ENCODE measurements at places on chromosomes 7 and 10. TPM values are rescaled to one million over a fixed set of nuclear protein-coding genes. Genes with fewer than 3 reads are reported as not detected.

Gene KCNH2
- 11.5 TPM for total RNA-seq

Gene RET
- not detected for total RNA-seq

Gene CXCL12
- total RNA-seq, result not detected

Gene INA
- 26.6 TPM for total RNA-seq

Gene RAPGEF5
- total RNA-seq, result 3.6 TPM

Gene GPR85
- total RNA-seq, result not detected

- DNase-seq, result no peak
Measured at GRCh38 chr10:14617852-14618251, 156.8 kb downstream of the FAM107B start.

DNA sequence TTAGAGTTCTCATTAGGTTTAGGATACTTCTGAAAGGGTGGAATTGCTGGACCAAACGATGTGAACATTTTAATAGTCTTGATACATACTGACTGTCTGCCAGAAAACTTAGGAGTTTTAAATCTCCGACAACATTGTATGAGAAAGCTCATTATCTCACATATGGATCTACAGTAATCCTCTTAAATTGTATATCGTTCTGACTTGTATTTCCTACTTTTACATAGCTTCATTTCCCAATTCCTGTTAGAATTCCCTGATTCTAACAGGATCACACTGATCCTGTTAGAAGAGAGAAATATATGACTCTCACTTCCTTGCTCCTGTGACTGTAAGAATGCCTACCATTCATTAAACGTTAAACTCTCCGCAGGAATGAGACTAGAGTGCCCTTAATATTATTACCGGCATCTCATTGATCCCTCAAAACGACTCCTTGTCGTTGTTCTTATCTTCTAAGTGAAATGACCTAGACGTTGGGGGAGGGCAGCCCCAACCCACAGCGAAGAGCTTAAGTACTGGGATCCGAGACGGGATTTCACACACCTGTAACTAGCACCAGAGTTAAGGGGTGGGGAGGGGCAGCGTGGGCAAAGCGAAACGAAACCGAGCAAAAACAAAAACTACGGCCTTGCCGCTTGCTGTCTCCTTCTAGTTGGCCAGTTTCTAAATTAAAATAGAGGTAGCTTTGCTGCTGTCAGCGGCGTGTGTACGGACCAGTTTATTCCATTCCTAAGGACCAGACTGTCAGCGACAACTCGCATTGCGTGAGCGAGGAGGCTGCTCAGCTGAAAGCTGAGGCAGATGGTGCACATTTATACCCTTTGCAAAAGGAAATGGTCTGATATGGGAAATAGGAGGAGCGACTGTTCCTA is 678 bp upstream of the TMEM106B start:
- DNase-seq, result no peak

DNA sequence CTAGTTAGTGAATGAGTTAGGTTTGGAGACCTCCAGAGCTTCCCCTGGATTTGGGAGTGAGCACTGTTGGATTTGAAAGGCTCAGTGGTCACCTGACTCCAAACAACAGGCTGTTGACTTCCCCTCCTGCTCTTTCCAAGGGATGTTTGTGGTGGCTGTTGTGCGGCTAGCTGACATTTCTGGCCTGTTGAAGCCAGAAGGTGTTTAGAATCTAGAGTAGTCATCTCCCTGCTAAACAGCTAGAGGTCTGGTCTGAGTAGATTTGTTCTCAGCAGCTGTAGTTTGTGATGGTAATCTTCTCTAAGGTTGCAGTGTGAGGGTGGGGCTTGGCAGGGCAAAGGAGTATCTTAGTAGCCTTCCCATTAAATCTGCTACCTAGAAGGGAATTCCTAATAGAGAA is 30.1 kb downstream of the BPGM start:
- DNase-seq, result no peak

DNA sequence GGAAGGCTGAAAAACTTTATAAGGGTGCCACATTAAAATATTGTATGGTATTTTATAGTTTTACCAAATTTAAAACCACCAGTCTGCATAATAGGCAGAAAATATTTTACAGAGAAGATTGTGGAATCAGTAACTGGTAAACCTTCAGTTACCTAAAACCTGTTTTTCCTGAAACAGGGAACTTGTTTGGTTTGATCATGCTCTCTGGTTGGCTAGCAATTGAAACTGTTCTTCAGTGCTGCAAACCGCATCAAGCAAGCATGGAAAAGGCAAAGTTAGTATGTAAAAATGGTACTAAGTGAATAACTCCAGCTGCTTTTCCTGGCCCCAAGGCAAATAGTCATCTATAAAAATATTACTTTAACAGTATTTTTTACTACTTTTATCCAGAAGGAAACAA is 316.9 kb upstream of the LRRN3 start:
- DNase-seq, result no peak

DNA sequence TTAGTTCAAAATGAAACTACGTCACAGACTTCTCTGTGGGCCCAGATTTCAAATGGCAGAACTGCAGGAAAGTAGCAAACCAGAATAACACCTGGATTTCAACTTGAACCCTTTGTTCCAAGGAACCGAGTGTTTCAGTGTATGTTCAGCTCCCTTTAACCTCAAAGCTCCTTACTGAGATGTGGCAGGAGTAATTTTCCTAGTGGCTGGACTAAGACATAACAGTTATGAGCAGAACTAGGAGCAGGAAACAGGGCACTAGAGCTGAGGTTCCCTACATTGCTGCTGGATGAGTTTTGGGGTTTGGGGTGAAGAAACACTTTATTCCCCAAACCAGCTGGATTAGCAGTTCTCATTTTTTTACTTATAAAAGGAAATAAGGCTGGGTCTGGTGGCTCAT is 50.1 kb downstream of the NSUN6 start:
- no peak for DNase-seq

DNA sequence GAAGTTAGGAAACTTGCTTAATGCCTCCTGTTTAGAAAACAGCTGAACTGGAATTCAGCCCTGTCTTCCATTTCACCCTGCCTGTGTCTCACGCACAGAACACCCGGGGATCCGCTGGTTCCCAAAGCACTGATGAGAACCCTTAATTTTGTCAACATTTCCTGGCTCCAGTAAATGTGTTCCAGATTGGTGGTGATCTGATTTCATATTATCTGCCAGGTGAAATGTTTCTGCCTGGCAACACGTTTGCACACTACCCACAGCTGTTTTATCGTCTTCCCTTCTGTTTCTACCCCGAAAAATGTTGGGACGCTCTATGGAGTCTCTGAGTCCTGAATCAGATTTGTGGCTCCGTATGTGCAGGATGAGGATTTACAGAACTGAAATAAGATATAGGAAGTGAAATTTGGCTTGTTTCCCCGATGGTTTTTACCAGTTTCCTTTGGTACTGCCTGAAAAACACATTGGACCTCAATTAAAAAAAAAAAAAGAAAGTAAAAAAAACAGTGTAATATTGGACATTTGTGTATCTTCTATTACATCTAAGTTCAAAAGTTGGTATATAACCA is 29.0 kb downstream of the MRC1 start:
- DNase-seq, result peak; percentile 24

GRCh38 chr7:41822259-41822817 is 119.4 kb upstream of the INHBA start:
- no peak for DNase-seq

DNA sequence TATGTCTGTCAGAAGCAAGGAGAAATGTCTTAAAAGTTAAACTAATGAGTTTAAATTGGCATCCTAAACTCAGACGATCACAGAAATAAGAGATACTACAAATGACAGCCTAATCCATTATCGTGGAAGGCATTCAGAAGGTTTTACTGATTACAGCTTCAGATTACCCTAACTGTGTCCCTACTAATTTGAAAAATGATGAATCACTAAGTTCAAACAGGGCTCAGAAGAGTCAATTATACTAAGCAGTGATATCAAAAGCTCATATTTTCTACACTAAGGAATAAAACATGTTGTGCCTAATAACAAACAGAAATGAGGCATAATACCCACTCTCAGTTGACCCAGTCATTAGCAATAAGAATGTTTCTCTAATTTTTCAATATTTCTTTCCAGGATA is 152.0 kb upstream of the NRBF2 start:
- no peak for DNase-seq

DNA sequence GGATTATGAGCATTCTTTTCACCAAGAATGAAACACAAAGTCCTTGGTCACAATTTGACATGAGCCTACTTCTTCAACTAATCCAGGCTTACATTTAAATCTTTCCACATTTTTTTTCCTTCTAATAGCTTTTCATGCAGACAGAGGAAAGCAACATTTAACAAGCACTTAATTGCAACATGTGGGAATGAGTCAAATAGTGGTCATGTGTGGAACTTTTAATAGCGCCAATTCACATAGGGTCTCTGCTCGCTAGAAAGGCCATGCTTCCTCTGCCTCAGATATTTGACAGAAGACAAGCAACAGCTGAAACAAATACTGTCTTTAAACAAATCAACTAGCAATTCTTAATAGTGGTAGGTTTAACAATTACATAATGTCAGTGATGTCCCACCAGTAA is 285.9 kb upstream of the ETV1 start:
- DNase-seq, result no peak

DNA sequence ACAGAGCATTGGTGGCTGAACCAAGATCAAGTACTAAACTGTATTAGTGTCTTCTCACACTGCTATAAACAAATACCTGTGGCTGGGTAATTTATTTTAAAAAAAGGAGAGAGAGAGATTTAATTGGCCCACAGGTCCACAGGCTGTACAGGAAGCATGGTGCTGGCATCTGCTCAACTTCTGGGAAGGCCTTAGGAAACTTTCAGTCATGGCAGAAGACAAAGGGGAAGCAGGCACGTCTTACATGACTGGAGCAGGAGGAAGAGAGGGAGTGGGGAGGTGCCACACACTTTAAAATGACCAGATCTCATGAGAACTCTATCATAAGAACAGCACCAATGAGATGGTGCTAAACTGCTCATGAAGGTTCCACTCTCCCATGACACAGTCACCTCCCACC is 95.2 kb upstream of the JCAD start:
- no peak for DNase-seq

- peak; percentile 63 for DNase-seq
Measured at GRCh38 chr7:102079140-102080018, 207.3 kb upstream of the SH2B2 start.

GRCh38 chr7:18861514-18862118 is 255.8 kb downstream of the TWIST1 start:
- DNase-seq, result no peak

DNA sequence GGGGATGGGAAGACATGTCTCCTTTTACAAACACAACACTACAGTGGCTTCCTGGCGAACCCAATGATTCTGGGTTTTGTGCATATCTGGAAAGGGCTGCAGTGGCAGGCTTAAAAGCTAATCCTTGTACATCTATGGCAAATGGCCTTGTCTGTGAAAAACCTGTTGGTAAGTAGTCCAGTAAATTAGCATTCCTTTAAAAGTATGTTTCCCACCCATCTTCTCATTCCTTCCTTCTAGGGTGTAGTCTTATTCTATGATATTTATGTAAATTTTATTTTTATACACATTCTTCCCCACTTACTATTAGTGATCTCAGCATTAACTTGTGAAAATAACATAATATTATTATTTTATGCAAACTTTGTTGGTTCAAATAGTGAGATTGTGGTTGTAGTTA is 206.9 kb downstream of the ATRNL1 start:
- no peak for DNase-seq

DNA sequence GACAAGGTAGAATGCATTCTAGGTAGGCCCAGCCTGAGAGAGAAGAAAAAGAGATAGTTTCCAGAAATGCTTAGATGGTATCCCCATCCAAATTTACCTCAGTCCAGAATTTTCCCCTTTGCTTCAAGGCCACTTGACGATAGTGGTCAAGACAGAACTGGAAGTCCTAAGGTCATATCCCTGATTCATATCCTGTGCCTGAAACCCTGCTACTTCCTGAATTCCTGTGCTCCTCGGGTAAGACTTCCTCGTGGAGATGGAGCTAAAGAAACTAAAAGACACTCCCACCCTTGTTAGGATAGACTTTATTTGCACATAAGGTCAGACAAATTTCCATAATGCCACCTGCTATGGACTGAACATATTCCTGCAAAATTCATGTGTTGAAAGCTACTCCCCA is 175.9 kb downstream of the EVX1 start:
- no peak for DNase-seq

- DNase-seq, result no peak
Measured at GRCh38 chr7:14858410-14858809, 44.1 kb downstream of the DGKB start.

GRCh38 chr7:32500922-32501341 is 5.6 kb downstream of the AVL9 start:
- DNase-seq, result peak; percentile 3

- no peak for DNase-seq
Measured at GRCh38 chr10:79930267-79930666, 18.6 kb downstream of the SFTPD start.

All from G401 (cell line).